ENCODE measurements at places on chromosomes 11 and 22. TPM values are rescaled to one million over a fixed set of nuclear protein-coding genes. Genes with fewer than 3 reads are reported as not detected.

POGLUT3 gene
- total RNA-seq: 31.2 TPM

GSTT2B gene
- 2.1 TPM for total RNA-seq

SCO2 gene
- 2.3 TPM for total RNA-seq

DNA sequence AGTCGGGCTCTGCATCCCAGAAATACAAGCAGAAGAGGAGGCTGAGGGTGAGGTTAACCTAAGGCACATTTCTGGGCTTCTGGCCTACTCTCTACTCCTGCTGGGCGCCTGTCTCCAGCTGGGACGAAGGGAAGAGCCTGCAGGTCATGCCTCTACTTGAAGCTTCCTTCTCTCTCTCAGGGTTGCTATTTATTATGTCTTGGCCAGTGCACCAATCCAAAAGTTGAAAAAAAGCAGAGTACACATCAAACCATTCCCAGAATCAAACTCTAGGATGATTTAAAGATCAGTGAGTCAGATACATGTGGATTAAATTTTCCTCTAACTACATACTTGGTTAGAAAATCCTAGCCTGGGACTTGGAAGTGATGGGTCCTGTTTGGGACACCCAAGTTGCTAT is 60.2 kb upstream of the CDON start:
- no peak for DNase-seq
- H3K36me3 ChIP-seq: no peaks in the 10 kb centered on the region
- no peak overlapping the region for H3K27ac ChIP-seq
- H3K4me1 ChIP-seq: no peaks in the 10 kb centered on the region

- no peak for DNase-seq
- H3K27me3 ChIP-seq: no peaks in the 10 kb centered on the region
- H3K4me3 ChIP-seq: no peak overlapping the region
- no peak overlapping the region for H3K27ac ChIP-seq
- H3K36me3 ChIP-seq: no peaks in the 10 kb centered on the region
- peaks cover 4% of the 10 kb centered on the region for H3K4me1 ChIP-seq
These were observed 435.4 kb downstream of the TMEM135 start for GRCh38 chr11:87473174-87473573.

DNA sequence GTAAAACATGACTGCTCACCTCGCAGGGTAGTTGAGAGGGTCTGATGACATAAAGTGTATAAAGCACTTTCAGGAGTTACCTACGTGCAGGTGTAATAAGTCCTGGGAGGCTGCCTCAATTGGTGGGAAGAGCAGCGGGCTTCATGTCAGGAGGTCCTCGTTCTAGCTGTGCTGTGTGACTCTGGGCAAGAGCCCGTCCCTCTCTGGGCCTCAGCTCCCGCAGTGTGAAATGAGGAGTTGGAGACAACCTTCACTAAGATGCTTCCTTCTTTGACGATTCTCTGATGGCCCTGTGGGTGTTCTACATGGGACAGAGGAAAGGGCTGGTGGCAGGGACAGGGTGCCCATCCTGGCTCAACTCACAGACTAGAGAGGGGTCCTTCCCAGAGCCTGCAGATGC is 57.8 kb downstream of the TP53I11 start:
- no peak for DNase-seq
- no peaks in the 10 kb centered on the region for H3K27me3 ChIP-seq
- no peak overlapping the region for H3K4me3 ChIP-seq
- H3K36me3 ChIP-seq: peaks cover 2% of the 10 kb centered on the region

DNA sequence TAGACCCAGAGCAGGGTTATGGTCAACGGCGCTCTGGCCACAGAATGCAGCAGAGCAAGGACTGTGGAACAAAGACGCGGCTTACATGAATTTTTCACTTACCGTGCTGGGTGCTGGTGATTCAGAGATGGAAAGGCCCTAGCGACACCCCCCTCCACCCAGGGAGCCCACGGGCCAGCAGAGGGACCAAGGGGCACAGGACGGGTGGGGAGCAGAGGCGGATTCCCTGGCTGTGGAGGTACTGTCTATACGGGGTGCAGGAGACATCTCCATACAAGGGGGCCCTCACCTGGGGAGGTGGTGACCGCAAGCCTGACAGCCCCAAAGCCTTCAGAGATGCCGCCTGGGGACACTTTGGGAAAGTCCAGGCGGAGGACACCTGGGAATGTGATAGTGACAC is 1.1 kb upstream of the SEPTIN5 start:
- no peaks in the 10 kb centered on the region for H3K36me3 ChIP-seq
- H3K4me1 ChIP-seq: peaks cover 7% of the 10 kb centered on the region
- H3K27ac ChIP-seq: no peak overlapping the region
- H3K4me3 ChIP-seq: peak overlapping the region; percentile 81
- no peak for DNase-seq
- peaks cover 22% of the 10 kb centered on the region for H3K27me3 ChIP-seq

Measured in neural crest cell (in vitro differentiated cells).